ENCODE measurements at places on chromosomes 5 and 9. TPM values are rescaled to one million over a fixed set of nuclear protein-coding genes. Genes with fewer than 3 reads are reported as not detected.

DNA sequence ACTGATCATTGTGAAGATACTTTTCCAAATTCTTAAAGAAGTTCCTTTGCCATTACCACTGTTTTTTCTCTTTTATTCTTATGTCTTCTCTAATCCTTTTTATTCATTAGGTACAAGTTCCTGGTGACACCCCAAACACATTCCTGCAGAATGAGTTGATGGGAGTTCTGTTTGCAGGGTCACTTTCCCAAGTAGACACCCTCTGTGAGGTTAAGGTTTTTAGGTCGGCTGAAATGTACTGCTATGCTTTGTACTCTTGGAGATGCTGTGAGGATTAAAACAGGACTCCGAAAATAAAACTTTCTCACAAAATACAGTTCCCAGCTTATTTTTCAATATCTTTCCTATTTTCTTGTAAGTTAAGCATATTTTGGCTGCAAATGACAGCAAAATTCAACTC, 143.3 kb upstream of the TLE4 start:
- no peak overlapping the region for H3K4me3 ChIP-seq
- no peak overlapping the region for H3K27ac ChIP-seq
- H3K36me3 ChIP-seq, result no peaks in the 10 kb centered on the region
- no peaks in the 10 kb centered on the region for H3K27me3 ChIP-seq

- no peak overlapping the region for H3K4me3 ChIP-seq
- peaks cover 71% of the 10 kb centered on the region for H3K27me3 ChIP-seq
- H3K27ac ChIP-seq, result no peak overlapping the region
- no peaks in the 10 kb centered on the region for H3K36me3 ChIP-seq
- H3K4me1 ChIP-seq, result no peaks in the 10 kb centered on the region
These were observed 4.0 kb downstream of the TSLP start for GRCh38 chr5:111075520-111075919.

- peaks cover 31% of the 10 kb centered on the region for H3K4me1 ChIP-seq
- no peaks in the 10 kb centered on the region for H3K36me3 ChIP-seq
- H3K4me3 ChIP-seq, result no peak overlapping the region
- no peak for DNase-seq
These were observed 191.9 kb upstream of the SEMA6A start for GRCh38 chr5:116766470-116766947.

- no peaks in the 10 kb centered on the region for H3K27me3 ChIP-seq
- H3K36me3 ChIP-seq, result no peaks in the 10 kb centered on the region
- H3K4me1 ChIP-seq, result peaks cover 28% of the 10 kb centered on the region
- DNase-seq, result peak; percentile 20
- H3K27ac ChIP-seq, result no peak overlapping the region
These were observed 999.6 kb upstream of the DMAC1 start for GRCh38 chr9:8799206-8799605.

DNA sequence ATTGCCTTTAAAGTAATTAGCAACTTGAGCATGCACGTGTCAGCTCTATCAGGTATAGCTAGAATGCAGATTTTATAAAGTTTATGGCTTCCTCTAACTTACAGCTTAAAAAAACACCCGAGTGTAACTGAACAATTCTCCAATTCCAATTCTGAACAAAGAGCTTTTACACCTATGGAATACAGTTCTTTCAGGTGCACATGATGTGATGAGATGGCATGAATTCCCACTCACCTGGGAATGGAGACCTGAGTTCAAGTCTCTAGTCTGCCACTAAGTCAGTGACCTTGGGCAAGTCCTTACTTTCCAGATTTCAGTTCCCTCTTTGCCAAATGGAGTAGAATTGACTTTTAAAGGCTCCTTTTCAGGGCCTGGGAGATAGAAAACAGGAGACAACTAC, 1.8 kb downstream of the ZFAND5 start:
- DNase-seq, result no peak
- H3K4me1 ChIP-seq, result peaks cover 31% of the 10 kb centered on the region
- H3K27ac ChIP-seq, result peak overlapping the region; percentile 88

DNA sequence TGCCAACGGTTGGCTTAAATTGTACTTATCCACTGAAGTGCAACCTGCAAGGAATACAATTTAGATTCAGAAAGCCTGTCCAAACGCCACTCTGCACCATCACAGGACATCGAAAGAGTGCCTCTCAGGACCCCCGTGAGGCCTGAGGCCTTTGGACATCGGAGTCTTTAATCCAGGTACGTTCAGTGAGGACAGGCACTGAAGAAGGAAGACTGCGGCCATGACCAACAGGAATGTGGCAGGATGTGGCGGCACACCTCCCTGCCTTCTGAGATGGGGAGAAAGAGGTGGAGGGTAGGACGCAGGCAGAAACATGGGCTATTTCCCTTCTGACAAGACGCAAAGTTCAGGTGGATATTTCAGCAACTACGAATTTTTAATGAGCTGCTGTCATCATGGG, 205.8 kb downstream of the FANCC start:
- H3K27ac ChIP-seq, result no peak overlapping the region
- no peak for DNase-seq
- no peaks in the 10 kb centered on the region for H3K36me3 ChIP-seq
- no peaks in the 10 kb centered on the region for H3K27me3 ChIP-seq
- no peak overlapping the region for H3K4me3 ChIP-seq

IFNB1 gene
- not detected for total RNA-seq

DNA sequence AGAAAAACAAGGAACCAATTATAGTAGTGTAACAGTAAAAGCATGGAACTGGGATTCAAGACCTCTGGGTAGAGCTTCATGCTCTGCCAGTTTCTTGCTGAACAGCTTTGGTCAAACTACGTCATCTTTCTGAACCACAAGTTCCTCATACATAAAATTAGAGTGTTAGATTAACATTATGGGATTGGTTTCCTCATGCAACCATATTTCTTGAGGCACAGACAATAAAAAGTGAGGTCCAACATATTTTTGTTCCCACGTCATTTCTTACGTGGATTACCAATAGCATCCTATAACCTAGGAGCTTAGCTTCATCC, 354.8 kb downstream of the TMEM232 start:
- DNase-seq, result no peak
- H3K27me3 ChIP-seq, result no peaks in the 10 kb centered on the region
- H3K4me1 ChIP-seq, result peaks cover 3% of the 10 kb centered on the region
- H3K36me3 ChIP-seq, result no peaks in the 10 kb centered on the region

DNA sequence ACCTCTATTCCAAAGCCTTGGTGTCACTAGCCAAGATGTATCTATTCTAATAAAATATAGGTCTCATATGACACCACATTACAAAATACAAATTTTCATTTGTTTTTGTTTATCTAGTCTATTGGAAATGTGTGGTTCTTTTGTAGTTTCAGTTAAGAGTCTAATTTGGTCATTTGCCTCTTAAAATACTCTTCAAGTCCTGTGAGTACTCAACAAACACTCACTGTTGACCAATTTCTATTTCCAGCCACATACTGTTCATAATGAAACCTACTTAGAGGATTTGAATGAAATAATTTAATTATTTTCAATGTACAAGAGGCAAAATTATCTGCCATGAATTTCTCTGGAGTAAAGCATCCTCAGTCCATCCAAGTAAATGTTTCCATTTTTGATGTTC, 40.6 kb downstream of the SLC1A3 start:
- H3K4me3 ChIP-seq, result no peak overlapping the region
- peaks cover 3% of the 10 kb centered on the region for H3K4me1 ChIP-seq
- H3K27ac ChIP-seq, result no peak overlapping the region
- no peaks in the 10 kb centered on the region for H3K36me3 ChIP-seq
- DNase-seq, result no peak

- no peaks in the 10 kb centered on the region for H3K27me3 ChIP-seq
- peaks cover 21% of the 10 kb centered on the region for H3K4me1 ChIP-seq
- H3K27ac ChIP-seq, result no peak overlapping the region
- no peak overlapping the region for H3K4me3 ChIP-seq
- no peaks in the 10 kb centered on the region for H3K36me3 ChIP-seq
- DNase-seq, result no peak
These were observed 394.3 kb downstream of the GADD45G start for GRCh38 chr9:89999176-89999533.

DNA sequence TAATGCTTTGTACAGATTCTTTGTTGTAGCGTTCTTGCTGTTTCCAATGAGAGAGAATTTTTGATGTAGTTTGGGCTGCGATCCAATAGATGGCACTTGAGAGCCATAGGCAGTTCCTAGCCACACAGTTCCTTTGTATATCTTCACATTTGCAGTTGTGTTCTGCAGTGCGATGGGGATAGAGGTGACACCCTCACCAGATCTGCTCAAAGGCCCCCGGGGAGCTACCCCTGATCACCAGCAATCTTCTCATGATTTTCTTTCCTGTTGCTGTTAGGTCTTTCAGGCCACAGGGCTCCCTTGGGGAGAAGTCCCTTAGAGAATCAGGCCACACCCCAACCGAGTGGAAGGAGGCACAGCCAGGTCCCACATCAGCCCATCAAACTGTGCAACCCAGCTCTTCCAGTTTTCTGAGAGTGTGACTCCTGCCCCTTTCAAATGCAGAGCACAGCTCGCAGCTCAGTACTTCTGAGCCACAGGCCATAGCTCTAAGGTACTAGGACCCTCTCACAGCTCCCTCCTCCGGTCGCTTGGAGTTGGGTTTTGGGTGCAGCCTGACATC, 353.7 kb downstream of the SLCO4C1 start:
- no peaks in the 10 kb centered on the region for H3K4me1 ChIP-seq
- no peaks in the 10 kb centered on the region for H3K27me3 ChIP-seq

DNA sequence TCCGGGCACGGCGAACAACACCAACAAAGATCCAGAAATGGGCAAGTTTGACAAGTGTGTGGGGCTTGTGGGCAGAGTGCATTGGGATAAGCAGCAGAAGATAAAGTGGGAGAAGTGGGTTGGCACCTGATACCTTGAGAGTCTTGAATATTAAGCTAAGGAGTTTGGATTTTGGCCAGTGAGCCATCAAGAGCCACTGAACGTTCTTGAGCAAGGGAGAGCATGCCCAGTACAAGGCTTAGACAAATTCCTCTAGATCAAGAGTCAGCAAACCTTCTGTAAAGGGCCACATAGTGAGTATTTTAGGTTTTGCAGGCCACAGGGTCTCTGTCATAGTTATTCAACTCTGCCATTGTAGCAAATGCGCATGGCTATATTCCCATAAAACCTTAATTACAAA, 26.6 kb upstream of the TRMT10B start:
- H3K4me1 ChIP-seq, result peaks cover 8% of the 10 kb centered on the region
- no peaks in the 10 kb centered on the region for H3K36me3 ChIP-seq
- H3K27me3 ChIP-seq, result peaks cover 28% of the 10 kb centered on the region
- H3K27ac ChIP-seq, result no peak overlapping the region

MAP1B gene
- 247 TPM for total RNA-seq

LYRM7 gene
- 8.1 TPM for total RNA-seq

GRCh38 chr5:168658394-168658793, 79.2 kb upstream of the PANK3 start:
- no peak for DNase-seq
- H3K27ac ChIP-seq, result no peak overlapping the region
- H3K27me3 ChIP-seq, result peaks cover 6% of the 10 kb centered on the region
- peaks cover 6% of the 10 kb centered on the region for H3K4me1 ChIP-seq
- no peak overlapping the region for H3K4me3 ChIP-seq

ENTPD8 gene
- total RNA-seq, result not detected

DNA sequence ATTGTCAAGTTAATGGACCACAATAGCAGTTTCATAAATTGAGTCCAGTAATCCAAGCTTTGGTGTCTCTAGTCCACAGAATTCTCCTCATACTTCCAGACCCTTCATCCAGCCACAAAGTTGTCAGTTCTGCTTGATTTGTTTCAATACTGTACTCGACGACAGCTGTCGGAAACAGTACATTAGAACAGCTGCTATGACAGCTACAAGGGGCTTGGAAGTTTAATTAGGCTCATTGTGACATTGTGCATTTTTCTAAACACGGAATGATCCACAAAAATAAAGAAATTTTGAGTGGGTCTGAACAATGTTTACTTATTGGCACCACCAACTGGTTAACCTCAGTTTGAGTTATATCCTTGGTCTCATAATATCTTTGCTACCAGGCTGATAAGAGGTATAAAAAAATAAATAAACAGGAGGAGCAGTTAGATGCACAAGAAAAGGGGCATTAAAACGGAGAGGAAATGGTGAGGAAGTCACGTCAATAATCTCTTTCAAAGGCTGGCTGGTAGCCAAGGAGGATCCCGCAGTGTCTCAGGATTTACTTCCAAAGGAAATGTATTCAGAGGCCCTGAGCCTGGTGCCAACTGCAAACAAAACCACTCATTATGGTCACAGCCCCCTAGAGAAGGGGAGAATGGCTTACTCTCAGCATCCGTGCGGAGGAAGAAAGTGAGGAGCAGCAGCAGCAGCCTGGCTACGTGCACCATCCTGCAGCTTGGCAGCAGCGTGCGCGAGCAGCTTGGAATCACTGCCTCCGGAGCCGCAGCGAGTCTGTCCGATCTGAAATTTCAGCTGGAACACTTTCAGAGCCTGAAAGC, 933.8 kb upstream of the DMAC1 start:
- peaks cover 53% of the 10 kb centered on the region for H3K4me1 ChIP-seq
- H3K27ac ChIP-seq, result peak overlapping the region; percentile 95
- no peaks in the 10 kb centered on the region for H3K27me3 ChIP-seq
- peak; percentile 94 for DNase-seq
- no peaks in the 10 kb centered on the region for H3K36me3 ChIP-seq

TMEM250 gene
- 46.2 TPM for total RNA-seq

DNA sequence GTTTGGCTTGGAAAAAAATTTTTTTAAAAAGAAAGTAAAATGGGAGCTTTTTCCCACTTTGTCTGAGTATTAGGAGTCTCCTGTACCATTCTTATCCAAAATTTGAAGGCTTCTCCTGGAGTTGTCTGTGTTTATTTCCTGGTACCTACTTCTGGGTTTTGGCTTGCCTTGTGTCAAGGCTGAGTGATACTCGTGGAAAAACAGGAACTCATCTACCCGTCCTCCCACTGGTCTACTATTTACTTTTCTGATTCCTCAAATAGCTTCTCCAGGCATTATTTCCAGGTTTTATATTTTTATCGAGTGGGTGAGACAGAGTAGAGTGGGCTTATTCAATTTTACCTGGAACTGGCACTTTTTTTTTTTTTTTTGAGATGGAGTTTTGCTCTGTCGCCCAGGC, 99.4 kb downstream of the RMI1 start:
- no peaks in the 10 kb centered on the region for H3K27me3 ChIP-seq
- no peak overlapping the region for H3K27ac ChIP-seq
- H3K4me3 ChIP-seq, result no peak overlapping the region
- no peaks in the 10 kb centered on the region for H3K4me1 ChIP-seq
- no peaks in the 10 kb centered on the region for H3K36me3 ChIP-seq

DNA sequence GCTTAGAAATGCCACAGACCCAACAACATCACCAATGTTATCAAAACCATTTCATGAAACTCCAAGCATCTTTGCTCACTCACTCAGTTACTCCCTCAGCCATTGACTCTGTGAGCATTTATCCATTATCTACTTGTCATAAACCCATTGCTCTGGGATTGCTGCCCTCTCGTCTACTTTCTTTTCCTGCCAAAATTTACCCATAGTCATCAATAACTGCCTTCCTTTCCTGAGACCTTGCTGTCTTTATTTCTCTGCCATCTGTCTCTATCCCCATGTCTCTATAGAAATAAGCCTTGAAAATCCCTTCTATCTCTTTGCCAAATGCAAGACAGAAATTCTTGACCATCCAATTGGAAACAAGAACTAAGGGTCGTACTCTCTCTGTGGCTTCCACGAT, 26.4 kb upstream of the PUM3 start:
- no peaks in the 10 kb centered on the region for H3K36me3 ChIP-seq
- H3K27ac ChIP-seq, result no peak overlapping the region
- H3K27me3 ChIP-seq, result no peaks in the 10 kb centered on the region
- no peaks in the 10 kb centered on the region for H3K4me1 ChIP-seq
- no peak overlapping the region for H3K4me3 ChIP-seq
- DNase-seq, result no peak

- no peak for DNase-seq
- H3K4me1 ChIP-seq, result no peaks in the 10 kb centered on the region
- no peak overlapping the region for H3K27ac ChIP-seq
- H3K4me3 ChIP-seq, result no peak overlapping the region
- H3K27me3 ChIP-seq, result no peaks in the 10 kb centered on the region
These were observed 9.1 kb upstream of the HSPB3 start for GRCh38 chr5:54446379-54446732.

- no peak overlapping the region for H3K4me3 ChIP-seq
- H3K27me3 ChIP-seq, result peaks cover 28% of the 10 kb centered on the region
- no peaks in the 10 kb centered on the region for H3K36me3 ChIP-seq
- peaks cover 4% of the 10 kb centered on the region for H3K4me1 ChIP-seq
- DNase-seq, result no peak
These were observed 13.6 kb downstream of the PDE6A start for GRCh38 chr5:149930749-149931574.
